Iris pigment epithelial cell (primary cell): ENCODE measurements at places on chromosomes 5 and 9.

DNA sequence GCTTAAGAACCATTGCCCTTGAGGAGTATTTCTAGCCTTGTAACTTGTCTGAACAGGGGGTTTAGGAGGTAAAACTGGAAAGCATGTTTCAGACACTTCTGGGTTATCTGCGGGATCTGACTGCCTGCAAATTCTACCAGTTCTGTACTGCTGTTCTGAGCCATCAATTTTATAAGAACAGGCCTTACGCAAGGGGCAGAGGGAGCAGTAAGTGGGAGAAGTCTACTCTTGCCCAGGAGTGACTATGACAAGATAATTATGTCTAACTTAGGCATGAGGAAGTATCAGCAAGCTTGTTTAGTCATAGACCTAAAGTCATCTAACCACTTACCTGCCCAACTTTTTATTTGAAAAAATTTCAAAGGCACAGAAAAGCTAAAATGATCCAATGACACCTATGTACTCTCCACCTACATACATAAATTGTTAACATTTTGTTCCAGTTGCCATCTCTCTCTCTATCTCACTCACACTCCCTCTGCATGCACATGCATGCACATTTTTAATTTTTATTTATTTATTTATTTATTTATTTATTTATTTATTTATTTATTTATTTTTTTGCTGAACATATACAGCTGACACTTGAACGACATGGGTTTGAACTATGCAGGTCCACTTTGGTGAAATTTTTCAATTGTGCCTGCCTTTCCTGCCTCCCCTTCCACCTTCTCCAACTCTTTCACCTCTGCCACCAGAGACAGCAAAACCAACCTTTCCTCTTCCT lies 18.4 kb upstream of the DEPDC1B start:
- no peak for DNase-seq

DNA sequence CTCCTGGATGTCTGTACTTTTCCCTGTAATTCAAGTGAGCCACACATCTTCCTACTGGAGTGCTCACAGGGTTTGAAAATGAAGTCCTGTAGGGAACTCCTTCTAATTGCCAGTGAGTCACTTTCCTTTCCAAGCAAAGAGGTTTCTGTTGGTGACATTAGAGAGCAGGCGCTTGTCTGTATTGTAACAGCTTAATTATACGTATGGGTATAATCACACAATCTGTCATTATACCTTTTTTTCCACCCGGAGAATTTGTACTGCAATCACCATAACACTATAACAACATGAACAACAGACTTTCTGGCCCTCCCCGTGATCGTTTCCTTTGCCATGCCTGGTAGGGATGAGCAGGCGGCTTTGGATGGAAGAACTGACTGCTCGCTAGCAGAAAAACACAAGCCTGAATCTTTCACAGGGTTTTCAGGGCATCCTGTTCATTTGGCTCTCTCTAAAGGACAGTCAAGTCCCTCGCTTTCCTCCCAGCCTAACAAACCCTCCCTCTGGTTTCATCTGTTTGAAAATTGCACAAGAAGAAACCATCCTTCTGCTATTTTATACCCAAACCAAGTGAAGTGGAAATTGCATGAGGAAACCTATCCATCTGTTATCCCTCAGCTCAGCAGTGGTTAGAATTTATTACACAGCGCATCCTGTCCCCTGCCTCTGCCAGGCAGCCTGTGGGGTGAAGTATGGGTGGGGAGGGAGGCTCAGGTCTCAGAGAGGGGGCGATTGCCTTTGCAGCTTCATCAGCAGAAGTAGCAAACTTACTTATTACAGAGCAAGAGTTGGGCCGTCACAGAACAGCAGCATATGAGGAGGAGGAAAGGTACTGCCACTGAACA lies 307.0 kb upstream of the TLE4 start:
- no peak for DNase-seq

- DNase-seq: no peak
Observed at GRCh38 chr9:117546894-117547678, 132.2 kb upstream of the ASTN2 start.

DNA sequence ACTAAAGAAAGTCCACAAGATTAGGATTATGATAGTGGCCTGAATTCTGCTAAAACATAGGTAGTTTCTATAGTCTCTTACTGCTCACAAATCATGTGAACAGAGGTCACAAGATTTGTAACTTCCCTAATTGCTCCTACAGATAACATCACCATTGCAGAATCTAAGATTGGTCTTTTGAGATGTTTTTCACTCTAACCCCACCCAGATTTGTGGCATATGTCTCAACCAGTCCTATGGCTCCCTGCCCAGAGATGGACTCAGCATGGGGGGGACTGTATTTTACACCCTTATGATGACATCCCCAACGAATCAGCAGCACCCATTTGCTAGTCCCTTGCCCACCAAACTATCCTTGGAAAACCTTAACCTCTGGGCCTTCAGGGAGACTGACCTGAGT lies 1046.2 kb downstream of the CDH12 start:
- peak; percentile 94 for DNase-seq

GRCh38 chr9:89579741-89580385 lies 24.9 kb upstream of the GADD45G start:
- DNase-seq: no peak

- peak; percentile 63 for DNase-seq
Observed at GRCh38 chr5:63127054-63127453, 548.4 kb downstream of the LRRC70 start.

DNA sequence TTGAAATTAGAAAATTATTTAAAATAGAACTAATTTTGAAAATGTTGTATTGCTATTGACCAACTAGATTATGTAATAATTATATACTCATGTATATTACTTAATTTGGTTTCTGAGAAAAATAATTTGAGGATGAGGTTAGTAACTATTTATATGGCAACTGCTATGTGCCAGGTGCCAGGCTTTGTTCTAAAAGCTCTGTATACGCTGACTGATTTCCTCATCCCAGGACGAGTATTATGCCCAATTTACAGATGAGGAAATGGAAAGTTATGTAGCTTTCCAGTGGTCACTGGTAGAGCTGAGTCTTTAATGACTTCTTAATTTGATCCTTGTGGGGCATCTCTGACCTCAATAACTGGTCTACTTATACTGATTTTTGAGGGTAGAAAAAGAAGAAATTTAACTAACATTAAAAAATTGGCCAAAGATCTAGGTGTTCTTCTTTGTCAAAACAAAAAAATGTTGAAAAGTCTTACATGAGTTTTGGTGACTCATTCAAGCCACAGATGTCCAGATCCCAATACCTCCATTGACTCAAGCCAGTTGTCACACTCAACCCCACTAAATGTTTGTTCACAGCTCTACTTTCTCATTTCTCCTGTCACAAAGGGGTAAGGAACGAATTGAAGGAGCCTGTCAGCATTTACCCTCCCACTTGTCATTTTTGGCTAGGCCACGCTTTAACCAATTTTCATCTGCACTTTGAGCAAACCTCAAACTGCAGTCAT lies 228.1 kb upstream of the MEF2C start:
- DNase-seq: no peak

- no peak for DNase-seq
Observed at GRCh38 chr5:132058646-132059042, 1.8 kb upstream of the IL3 start.

GRCh38 chr9:72509053-72509452 lies 12.4 kb upstream of the TMC1 start:
- DNase-seq: peak; percentile 67

- DNase-seq: no peak
Observed at GRCh38 chr9:96556701-96557461, 62.8 kb downstream of the CDC14B start.

GRCh38 chr5:67974471-67974870 lies 241.1 kb upstream of the PIK3R1 start:
- DNase-seq: no peak

- no peak for DNase-seq
Observed at GRCh38 chr9:134532084-134532483, 109.5 kb upstream of the COL5A1 start.

DNA sequence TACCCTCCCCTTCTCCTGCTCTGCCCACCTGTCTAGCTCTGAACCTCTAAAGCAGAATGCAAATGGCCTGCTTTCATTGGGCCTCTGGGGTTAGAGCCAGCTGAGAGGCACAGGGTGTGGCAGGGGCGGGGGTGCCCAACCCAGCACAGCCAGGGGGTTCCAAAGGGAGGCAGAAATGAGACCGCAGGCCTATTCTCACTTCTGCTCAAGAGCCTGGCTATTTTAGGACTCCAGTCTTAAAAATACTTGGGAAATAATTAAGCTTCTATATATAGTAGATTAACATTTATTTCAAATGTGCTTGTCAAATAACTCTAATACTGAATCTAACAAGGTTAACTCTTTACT lies 5.7 kb downstream of the QSOX2 start:
- no peak for DNase-seq

DNA sequence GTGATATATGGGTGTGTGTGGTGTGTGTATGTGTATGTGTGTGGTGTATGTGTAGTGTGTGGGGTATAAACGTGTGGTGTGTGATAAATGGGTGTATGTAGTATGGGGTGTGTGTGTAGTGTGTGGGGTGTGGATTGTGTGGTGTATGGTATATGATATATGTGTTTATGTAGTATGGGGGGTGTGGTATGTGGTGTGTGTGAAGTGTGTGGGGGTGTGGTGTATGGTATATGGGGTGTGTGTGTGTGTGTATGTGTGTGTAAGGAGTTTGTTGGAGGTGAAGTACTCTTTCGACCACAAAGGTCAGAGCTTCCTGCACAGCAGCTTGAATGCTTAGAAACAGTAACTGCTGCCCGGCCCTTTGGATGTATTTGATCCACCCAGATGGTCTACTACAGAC lies 145.2 kb upstream of the IQGAP2 start:
- DNase-seq: no peak

DNA sequence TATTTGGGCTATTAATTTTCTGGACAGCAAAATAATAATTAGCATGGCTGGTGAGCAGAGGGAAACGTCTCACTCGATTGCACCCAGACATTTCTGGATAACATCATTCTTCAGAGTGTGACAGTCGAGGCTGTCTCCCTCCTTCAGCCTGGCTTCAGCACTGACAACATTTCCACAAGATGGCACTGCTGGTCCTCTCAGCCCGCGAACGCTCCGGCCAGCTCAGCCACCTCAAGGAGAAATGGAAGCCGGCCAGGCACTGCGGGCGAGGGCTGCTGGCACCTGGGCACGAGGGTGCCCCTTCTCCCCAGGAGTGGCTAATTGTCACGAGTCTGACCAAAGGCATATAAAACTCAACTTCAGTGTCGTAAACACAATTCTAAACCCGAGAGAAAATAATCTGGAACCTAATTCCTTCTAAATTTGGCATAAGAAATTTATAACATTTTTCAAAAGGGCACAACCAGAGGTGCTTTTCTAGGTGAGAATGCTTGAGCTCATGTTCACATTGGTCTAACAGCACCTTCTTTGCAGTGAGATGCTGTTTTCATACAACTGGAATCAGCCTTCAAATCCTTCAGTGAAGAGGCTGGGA lies 65.9 kb downstream of the DAP start:
- DNase-seq: peak; percentile 72

- DNase-seq: no peak
Observed at GRCh38 chr5:475704-476101, 32.7 kb downstream of the EXOC3 start.

DNA sequence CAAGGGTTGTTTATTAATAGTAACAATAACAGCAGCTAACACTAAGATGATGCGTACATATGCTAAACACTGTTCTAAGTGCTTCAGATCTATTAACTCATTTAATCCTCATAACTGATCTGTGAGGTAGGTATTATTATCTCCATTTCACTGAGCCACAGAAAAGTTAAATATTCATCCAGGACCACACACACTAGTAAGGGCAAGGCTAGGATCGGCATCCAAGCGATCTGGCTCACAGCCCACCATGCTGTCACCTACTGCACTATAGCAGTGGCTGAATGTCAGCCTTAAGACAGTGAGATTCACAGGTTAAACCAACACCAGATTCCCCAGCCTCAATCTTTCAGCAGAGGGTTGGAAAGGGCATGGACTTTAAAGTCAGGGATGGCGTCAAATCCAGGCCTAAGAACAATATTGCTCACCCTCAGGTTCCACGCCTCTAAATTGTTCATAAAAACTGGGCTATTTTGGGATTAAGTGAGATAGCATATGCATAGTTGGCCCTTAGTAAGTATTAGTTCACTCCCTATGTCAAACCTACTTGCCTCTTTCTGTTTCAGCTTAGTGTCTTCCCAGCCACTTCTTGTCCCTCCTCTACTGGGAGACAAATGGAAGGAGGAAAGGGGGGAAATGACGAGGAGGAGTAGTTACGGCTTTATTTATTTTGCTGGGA lies 150.8 kb downstream of the MAPKAP1 start:
- DNase-seq: no peak

GRCh38 chr9:5939530-5939929 lies 48.8 kb downstream of the MLANA start:
- DNase-seq: no peak

- no peak for DNase-seq
Observed at GRCh38 chr5:86837610-86838009, 219.9 kb downstream of the COX7C start.

- DNase-seq: peak; percentile 54
Observed at GRCh38 chr5:165325221-165325620, 1819.8 kb downstream of the MAT2B start.

DNA sequence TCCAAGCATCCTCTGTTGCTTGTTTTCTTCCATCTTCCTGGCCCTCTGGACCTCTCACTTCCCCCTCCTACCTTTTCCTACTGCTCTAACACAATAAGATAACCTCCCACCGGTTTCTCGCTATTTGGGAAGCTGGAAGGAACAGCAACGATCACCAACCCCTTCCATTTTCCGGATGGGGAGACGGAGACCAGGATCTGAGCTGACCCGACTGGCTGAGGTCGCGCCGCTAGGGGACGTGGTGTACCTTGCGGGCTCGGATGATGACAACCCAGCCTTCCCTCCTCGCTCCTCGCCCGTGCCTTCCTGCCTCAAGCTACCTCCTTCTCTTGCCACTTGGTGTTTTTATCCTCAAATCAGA lies 1.9 kb downstream of the LPAR1 start:
- peak; percentile 72 for DNase-seq

- DNase-seq: peak; percentile 46
Observed at GRCh38 chr9:70561786-70562395, 147.4 kb upstream of the KLF9 start.

- peak; percentile 95 for DNase-seq
Observed at GRCh38 chr5:43041669-43042175, 1.6 kb upstream of the ANXA2R start.

- peak; percentile 0 for DNase-seq
Observed at GRCh38 chr9:100999906-101000544, 28.5 kb upstream of the PLPPR1 start.

GRCh38 chr9:109477258-109478050 lies 20.7 kb downstream of the PTPN3 start:
- no peak for DNase-seq
